Left ventricle myocardium superior (tissue), 1 donor: ENCODE measurements at places on chromosomes 16 and 17. TPM values are rescaled to one million over a fixed set of nuclear protein-coding genes. Genes with fewer than 3 reads are reported as not detected.

CCT6B gene
- 1.3 TPM for total RNA-seq

CES5A gene
- total RNA-seq, result not detected

HS3ST3B1 gene
- total RNA-seq, result 1.7 TPM

POLR3K gene
- 12.9 TPM for total RNA-seq
